ENCODE measurements at places on chromosomes 16 and 17.
A peak's percentile ranks its signal among the peaks of the same experiment; 100 is the strongest.

GRCh38 chr17:81992306-81993102, 15.1 kb downstream of the ASPSCR1 start:
- DNase-seq = no peak

GRCh38 chr17:27494192-27495091, 38.2 kb downstream of the KSR1 start:
- DNase-seq = peak; percentile 39

DNA sequence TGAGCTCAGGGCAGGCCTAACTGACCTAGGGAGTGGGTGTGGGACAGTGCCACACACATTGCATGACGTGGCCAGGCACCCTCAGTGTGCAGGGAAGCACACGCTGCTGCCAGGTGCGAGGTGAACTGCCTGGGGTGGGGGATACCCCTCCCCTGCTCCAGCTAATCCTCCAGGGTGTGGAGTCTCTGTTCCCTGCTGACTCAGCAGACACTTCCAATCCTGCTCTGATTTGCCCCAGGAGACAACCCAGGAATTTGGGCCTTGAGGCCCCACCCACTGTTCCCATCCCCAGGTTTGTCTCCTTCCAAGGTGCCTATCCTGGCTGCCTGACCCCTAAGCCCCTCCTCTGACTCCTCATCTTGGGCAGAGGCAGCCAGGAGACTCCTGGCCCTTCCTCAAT, 10.7 kb downstream of the DLX3 start:
- no peak for DNase-seq

DNA sequence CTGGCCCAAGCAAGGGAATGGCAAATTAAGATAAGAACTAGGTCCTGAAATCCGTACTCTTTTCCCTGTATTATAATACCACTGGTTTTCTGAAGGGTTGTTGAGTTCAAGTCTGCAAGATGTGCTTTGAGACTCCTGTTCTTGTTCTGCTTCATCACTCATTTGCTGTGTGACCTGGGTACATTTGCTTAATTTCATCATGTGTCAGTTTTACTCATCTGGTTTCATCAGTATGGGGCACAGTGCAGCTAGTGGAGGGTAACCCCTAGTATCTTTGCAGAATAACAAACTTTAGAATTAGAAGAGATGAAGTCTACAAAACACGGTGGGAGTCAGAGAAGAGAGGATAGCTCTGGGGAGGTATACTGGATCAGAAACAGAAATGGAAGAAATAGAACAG, 21.9 kb upstream of the EFCAB13 start:
- DNase-seq = no peak

GRCh38 chr16:85612191-85612800, 826 bp upstream of the GSE1 start:
- DNase-seq = peak; percentile 27

GRCh38 chr16:71723537-71724319, 773 bp downstream of the PHLPP2 start:
- peak; percentile 23 for DNase-seq

DNA sequence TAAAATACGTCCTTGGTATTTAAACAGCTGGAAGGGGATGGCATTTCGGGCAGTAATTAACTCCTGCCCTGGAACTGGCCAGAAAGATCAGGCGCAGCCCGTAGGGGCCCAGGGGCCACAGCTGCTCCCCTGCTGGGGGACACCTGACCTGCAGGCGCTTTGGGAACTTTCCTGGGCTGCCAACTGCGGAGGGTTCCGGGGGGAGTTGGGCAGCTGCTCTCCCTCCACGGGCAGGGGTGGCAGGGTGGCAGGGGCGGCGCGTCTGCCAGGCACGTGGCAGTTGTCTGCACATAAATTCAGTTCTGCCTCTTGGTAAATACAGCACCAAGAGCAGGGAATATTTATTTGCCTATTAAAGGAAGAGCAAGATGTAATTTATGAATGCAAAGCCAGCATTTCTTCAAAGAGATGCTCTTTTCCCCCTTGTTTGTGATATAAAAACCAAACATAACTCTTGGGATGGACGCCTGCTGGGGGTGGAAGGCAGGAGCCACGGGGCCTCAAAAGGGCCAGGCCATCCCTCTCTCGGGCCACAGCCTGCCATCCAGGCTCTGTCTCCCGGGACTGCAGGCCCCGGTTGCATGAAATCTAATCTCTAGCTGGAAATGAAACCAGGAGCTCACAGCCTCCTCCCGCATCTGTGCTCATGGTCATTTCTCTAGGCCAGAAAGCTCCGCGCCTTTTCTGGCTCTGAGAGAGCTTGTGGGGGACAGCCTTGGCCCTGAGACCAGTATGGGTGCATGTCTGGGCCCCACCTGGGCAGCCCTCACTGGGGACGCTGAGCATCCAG, 29.9 kb upstream of the CHMP6 start:
- no peak for DNase-seq
